CD8-positive, alpha-beta T cell (primary cell): ENCODE measurements at places on chromosomes 5 and 9.
A peak's percentile ranks its signal among the peaks of the same experiment; 100 is the strongest.

- DNase-seq, result peak; percentile 8
These were observed 10.3 kb upstream of the PCDHB1 start for GRCh38 chr5:141040771-141041426.

DNA sequence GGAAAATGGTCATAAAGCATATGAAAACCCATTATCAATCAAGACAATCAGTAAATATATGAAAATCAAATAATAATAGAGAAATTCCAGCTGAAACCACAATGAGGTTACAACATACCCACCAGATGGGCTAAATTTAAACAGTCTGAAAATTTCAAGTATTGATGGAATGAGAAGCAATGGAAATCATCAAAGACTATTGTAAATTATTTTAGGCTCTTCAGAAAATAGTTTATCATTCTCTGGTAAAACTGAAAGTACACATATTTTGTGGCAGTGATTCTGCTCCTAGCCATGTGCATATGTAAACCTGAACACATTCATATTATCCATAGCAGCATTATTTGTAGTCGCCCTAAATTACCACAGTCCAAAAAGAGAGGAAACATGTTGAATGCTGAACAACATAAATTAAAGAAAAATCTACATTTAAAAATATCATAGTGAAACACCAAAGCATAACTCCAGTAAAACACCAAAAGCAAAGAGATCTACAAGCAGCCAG is 215.3 kb downstream of the PRELID2 start:
- DNase-seq, result no peak

- DNase-seq, result no peak
These were observed 191.9 kb upstream of the PUM3 start for GRCh38 chr9:3035579-3036332.

GRCh38 chr9:114198249-114199040 is 43.1 kb downstream of the COL27A1 start:
- DNase-seq, result no peak

DNA sequence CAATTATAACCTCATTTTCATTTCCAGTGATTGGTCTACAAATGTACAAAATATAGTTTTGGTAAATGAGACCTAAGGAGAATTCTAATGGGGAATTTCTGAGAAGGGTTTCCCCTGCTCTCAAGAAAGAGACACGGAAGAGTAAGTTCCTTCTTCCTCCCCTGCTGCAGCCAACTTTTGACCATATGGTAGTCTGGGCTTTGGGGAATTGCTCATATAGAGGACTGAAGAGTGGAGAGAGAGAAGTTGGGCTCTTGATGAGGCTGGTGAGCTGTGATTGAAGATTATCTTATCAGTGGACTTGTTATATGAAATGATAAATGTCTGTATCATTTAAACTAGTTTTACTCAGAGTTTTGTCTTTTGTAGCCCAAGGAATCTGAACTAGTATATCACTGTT is 4.3 kb upstream of the LNPEP start:
- DNase-seq, result no peak

DNA sequence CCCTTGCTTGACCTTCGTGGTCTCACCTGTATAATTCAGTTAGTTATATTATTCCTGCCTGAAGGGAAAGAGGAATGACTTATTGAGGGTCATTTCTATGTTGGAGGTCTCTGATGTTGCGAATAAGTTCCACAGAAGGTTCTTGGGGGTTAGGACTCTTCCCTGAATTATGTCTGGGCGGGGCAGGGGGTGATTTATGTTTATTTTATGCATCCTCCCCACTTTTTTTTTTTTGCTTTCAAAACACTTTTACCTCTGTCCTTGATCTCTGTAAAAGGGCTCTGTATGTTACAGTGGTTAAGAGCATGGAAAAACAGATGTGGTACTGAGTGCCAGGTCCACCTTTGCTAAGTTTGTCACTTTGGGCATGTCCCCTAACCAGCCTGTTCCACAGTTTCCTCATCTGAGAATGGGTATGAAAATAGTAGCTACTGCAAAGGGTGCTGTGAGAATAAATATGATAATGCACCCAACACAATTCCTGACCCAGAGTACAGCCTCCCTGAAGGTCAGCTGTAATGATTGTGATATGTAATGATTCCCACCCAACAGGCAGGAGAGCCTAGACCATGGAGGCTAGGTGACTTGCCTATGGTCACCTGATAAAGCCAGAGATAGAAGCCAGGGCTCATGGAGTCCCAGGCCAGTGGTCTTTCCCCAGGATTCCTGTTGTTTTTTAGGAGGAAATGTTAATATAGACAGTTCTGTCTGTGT is 54.8 kb downstream of the SLC22A5 start:
- DNase-seq, result no peak

GRCh38 chr5:41925555-41925951 is 472 bp downstream of the FBXO4 start:
- DNase-seq, result no peak

- DNase-seq, result peak; percentile 10
These were observed 76.8 kb downstream of the CFAP77 start for GRCh38 chr9:132486706-132487350.
